DMS53 (cell line): ENCODE measurements at places on chromosomes 2 and 18.

DNA sequence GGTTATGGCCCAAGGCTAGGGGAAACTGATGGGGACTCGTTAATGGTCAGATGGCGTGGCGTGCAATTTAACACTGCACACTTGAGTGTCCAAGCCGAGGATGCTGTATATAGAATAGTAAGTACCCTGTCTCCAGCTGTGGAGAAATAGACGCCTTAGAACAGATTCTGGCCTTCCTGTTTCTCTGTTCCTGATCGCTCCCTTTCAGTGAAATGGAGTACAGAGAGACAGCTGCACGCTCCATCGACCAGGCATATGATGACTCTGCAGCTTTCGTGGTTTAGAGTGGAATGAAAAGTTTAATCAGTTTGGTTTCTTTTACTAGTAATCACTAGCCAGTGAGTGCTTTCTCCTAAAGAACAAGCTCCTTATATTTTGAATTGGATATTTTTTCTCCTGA is 213.4 kb downstream of the NEDD4L start:
- no peak for DNase-seq

DNA sequence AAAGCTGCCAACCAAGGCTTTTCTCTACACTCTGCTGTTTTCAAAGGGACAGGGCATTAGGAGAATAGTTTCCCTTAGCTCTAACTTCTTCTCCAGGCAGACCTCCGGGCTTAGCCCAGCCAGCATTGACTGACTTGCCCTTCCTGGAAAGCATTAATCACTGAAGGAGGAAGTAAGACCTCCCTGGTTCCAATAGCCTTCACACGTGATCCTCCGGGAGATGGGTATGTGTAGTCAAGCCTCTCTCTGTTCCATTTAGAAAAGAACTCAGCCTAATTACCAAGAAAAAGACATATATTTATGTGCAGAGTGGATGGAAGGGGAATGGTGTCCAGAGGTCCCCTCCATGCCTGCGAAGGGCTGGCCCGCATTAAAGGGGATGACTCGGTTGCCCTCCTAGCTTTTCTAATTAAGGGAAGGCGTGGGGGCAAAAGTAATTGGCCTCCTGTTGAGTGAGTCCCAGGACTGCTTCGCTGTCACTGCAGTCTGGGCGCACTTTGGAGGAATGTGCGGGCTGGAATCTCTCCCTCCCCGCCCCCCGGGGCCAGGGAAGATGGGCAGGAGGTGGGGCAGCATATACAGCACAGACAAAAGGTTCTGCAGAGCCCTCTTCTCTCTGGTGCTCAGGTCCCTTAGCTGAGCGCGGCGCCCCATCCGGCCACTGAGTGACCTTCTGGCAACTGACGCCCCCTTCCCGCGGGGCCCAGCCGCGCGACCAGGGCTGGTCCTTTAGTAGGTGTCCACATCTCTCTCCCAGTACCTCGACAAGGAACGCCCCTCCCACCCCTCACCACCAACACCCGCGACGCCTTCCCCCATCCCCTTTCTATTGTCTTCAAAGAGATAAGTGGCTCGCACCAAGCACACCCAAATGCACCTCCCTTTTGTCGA is 686.0 kb downstream of the NRXN1 start:
- DNase-seq: no peak

DNA sequence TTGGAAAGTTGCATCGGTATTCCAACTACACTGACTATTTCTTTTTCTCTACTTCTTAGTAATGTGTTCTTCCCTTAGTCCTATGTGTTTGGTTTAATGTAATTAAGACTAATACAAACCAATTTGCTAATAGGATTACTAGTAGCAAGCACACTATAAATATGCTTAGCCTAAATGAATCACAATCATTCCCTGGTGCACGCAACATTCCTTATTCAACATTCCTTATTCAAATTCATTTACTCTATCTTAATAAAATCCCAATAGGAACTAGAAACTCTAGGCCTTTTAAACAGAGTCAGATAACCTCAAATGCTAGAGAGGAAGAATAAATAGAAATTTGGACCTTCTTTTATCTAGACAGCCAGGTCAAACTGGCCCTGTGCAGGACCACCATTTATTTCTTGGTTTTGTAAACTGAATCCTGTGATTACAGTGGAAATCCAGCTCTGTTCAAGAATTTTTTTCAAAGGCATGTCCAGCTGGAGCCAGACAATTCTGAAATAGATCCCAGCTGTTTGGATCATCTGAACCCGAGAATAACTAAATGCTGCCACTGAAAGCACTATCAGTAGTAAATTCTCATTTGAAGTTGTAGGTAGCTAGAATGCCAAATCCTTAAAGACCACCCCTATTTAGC is 103.1 kb downstream of the PPP1R1C start:
- DNase-seq: no peak

GRCh38 chr2:1727101-1727771 is 17.1 kb downstream of the PXDN start:
- DNase-seq: no peak

DNA sequence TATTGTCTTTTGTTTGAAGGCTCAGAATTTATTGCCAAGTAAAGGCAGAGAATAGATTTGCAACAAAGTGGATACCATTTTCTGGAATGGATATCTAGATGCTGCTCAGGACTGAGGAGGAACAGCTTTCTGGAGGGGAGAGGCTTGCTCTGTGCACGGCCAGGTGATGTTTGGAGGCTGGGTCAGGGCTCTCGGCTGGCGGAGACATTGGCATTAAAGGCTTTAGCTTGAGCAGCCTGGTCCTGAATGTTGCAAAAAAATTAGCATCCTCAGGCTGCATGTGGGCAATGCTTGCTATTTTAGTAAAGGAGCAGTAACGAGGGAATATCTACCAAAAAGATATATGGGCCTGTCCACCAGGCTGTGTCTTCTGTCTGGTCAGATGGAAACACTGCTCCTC is 20.4 kb downstream of the RNF144A start:
- no peak for DNase-seq
